ENCODE measurements at places on chromosomes 4 and X. TPM values are rescaled to one million over a fixed set of nuclear protein-coding genes. Genes with fewer than 3 reads are reported as not detected.

TLR10 gene
- 8.9 TPM for total RNA-seq

FRAS1 gene
- 1.6 TPM for total RNA-seq

DNA sequence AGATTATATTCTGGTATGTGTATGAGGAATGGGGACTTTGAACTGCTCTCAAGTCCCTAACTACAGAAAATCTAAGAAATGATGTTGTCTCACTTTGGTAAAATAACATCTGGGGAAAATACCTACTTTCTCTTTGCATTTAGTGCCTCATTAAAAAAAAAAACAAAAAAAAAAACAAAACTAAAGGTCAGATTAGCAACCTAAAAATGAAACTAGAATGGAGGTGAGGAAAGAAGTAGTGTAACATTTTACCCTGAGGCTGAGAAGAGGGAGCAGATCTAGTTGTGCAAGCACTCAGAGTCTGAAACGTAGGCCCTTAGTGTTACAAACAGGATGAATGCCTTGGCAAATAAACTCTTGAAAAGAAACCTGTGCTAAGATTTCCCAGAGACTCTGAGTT lies 56.0 kb downstream of the VGLL1 start:
- no peak for DNase-seq

GRCh38 chr4:41399231-41399630 lies 138.7 kb upstream of the LIMCH1 start:
- no peak for DNase-seq

- no peak for DNase-seq
These were observed 111.0 kb downstream of the MID1 start for GRCh38 chrX:10509397-10509796.

GRCh38 chrX:95367286-95367685 lies 1317.4 kb upstream of the DIAPH2 start:
- DNase-seq: no peak

- DNase-seq: no peak
These were observed 65.3 kb upstream of the DHRSX start for GRCh38 chrX:2566055-2566454.

DNA sequence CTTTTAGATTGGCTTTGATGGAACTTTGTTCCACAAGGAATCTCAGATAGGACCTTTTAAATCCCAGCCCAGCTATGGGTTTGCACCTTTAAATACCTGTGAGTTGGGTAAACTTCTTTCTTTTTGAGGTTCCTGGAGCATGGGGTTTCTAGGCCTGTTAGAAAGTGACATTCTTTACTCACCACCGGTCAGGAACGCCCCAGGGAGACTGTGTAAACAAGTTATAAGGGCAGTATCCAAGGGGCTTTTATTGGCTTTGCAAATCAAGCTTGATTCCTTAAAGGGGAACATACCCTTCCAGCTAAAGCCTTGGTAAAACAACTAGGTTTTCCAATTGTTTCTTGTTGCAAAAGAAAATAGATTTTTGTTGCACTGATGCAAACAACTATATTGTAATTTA lies 93.4 kb downstream of the TENT5D start:
- no peak for DNase-seq

GRCh38 chr4:175789647-175790046 lies 22.4 kb downstream of the GPM6A start:
- no peak for DNase-seq

MOB1B gene
- 14.4 TPM for total RNA-seq

SOX3 gene
- 0.05 TPM for total RNA-seq

- DNase-seq: no peak
These were observed 98.3 kb upstream of the SPRY1 start for GRCh38 chr4:123298261-123298660.

DNA sequence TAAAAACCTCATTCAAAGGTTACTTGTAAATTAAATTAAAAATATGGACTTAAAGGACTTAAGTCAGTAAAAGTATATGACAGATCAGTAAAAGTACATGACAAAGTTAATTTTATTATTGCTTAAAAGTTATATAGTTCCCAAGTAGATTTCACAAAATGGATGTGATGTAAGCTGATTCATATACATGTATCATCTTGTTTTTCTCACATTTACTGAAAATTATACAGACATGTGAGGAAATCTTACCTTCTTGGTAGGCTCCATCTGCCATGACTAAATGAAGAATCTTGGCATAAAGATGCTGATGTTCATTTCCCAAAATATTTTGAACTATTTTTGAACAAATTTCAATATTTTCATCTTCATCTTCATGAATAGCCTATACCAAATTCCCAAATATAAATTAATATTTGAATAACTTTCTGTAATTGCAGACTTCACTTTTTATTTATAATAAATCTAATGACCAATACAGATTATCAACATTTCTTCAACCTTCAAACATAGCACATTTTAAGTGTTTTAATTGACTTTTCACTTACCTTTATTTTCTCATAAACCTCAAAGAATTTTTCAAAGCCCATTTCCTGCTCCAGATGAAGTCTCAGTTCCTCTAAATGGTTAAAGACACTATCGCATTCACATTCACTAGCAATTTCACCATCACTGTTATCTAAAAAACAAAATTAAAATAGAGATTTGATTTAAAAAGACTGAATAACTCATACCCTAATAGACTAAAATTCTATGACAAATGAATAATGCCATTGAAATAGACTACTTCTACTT lies 129.4 kb upstream of the SH3RF1 start:
- no peak for DNase-seq

DNA sequence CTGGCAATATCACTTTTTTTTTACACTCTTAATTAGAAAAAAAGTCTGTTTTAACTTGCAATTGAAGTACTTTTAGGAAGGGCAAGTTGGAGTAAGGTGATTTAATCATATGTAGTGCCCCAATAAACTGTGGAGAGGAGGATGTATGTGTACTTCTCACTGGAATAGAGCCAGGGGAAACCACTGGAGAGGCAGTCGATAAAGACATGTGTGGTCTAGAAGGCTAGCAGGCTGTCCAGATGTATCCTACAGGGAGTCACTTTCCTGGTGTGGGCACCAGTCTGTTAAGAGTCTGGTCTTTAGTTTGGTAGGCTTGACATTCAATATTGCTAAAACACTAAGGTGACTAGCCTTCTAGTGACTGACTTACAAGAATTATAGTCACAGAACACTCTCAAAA lies 9.6 kb upstream of the SGMS2 start:
- no peak for DNase-seq

DNA sequence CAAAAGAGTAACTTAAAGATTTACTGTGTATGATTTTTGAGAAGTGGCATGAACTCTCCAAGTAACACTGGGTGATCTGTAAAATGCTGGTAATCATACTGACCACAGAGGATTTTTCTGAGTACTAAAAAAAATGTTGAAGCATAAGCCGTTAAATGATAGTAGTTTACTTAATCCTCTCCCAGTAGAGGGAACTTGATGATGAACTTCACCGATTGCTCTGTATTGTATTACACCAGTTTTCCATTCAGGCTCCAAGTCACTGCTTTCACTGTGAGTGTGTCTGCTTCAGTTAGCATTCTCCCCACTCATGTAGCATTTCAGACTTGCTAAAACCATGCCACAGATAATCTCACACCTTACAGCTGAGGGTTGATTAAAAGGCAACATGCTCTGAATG lies 294.1 kb downstream of the GBA3 start:
- no peak for DNase-seq

TKTL2 gene
- not detected for total RNA-seq

CNKSR2 gene
- 3.4 TPM for total RNA-seq

FAM9B gene
- 0.05 TPM for total RNA-seq

GRCh38 chrX:117429501-117429900 lies 687.1 kb downstream of the KLHL13 start:
- no peak for DNase-seq

DNA sequence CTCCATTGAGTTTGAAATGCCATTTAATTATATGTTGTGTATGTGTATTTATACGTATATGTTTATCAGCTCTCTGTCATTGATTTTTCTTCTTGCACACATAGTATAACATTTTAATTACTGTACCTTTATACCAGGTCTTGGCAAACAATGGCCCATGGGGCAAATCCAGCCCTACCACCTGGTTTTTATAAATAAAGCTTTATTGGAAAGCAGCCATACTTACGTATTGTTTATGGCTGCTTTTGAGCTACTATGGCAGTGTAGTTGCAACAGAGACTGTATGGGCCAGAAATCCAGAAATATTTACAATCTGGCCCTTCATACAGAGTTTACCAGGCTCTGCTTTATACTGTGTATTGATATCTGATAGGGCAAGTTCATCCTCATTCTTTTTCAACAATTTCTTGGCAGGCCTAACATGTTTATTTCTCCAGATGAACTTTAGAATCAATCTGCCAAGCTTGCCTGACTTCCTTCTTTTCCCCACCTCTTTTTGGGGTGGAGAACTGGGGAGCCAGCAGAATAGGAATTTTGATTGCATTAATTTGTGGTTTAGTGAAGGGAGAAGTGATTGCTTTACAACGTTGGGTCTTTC lies 15.8 kb downstream of the DCUN1D4 start:
- DNase-seq: no peak

- DNase-seq: no peak
These were observed 61.9 kb upstream of the TCEAL2 start for GRCh38 chrX:102063445-102064074.

DNA sequence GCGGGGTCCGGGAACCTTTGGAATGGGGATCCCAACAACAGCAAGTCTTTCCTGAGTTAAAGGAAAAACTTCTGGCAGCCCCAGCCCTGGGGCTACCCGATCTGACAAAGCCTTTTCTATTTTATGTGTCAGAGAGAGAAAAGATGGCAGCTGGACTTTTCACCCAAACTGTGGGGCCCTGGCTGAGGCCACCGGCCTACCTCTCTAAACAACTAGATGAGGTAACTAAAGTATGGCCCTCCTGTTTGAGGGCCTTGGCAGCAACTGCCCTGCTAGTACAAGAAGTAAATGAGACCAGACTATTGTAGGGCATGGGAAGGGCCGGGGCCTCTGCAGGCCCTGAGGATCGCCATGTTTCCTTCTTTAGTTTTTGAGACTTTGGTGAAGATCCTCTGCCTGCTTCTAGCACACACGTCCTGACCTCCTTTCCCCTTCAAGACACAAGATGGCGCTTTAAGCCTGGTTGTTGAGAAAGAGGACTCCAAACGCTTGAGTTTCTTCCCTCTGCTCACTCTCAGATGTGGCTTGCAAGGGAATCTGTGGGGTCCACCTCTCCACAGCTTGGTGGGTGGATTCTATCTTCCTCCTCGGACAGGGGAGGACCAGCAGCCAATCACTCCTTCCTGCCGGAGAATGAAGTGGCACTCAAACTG lies 18.5 kb upstream of the DRD5 start:
- peak; percentile 69 for DNase-seq

GRCh38 chr4:795726-796119 lies 30.2 kb downstream of the CPLX1 start:
- DNase-seq: no peak

DNA sequence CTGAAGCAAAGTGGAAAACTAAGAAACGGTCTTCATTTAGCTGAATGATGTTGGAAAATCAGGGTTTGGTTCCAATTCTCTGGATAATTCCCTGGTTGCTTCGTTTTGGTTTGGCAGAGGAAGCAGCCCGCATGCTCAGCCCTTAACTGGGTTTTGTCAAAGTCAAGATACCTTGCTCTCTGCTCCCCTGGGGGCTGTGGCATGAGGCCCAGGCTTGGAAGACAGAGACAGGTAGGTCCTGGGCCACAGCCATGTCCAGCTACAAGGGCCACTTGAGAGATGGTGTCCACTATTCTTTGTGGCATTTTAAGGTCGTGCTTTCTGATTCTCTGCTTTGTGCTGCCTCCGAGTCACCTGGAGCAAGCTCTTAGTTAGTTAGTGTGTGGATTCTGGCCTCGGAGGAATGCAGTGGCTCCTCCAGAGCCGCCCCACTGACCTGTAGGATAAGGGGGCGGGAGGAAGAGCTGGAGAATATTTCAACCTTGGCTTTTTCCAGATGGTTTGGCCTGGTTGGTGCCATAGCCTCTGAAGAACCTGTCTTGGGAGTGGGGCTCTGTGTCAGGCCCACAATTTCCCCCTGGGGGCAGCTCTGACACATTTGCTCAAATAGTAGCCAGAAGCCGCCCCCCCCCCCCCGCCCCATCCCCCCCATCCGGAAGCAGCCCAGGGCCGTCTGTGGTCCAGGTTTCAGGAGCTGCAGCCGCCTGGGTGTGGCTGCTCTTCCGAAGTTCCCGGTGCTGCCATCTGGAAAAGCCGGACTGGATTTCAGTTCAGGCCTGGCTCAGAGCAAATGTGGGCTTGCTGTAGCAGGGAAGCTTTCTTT lies 147.1 kb downstream of the NHS start:
- DNase-seq: no peak

TLL1 gene
- total RNA-seq: 0.24 TPM

- DNase-seq: no peak
These were observed 85.4 kb downstream of the PPEF1 start for GRCh38 chrX:18792828-18793227.

- DNase-seq: no peak
These were observed 614.6 kb downstream of the PCDH19 start for GRCh38 chrX:99795495-99795894.

- DNase-seq: no peak
These were observed 49.7 kb upstream of the DHRSX start for GRCh38 chrX:2550328-2551020.

- no peak for DNase-seq
These were observed 104.7 kb downstream of the RASL11B start for GRCh38 chr4:52966781-52967180.

- DNase-seq: no peak
These were observed 156.1 kb downstream of the ZNF330 start for GRCh38 chr4:141376769-141377168.

MAOB gene
- total RNA-seq: 0.85 TPM

- no peak for DNase-seq
These were observed 84.8 kb downstream of the AFAP1 start for GRCh38 chr4:7854697-7855370.

- no peak for DNase-seq
These were observed 50.6 kb downstream of the NRK start for GRCh38 chrX:105872941-105873340.

DNA sequence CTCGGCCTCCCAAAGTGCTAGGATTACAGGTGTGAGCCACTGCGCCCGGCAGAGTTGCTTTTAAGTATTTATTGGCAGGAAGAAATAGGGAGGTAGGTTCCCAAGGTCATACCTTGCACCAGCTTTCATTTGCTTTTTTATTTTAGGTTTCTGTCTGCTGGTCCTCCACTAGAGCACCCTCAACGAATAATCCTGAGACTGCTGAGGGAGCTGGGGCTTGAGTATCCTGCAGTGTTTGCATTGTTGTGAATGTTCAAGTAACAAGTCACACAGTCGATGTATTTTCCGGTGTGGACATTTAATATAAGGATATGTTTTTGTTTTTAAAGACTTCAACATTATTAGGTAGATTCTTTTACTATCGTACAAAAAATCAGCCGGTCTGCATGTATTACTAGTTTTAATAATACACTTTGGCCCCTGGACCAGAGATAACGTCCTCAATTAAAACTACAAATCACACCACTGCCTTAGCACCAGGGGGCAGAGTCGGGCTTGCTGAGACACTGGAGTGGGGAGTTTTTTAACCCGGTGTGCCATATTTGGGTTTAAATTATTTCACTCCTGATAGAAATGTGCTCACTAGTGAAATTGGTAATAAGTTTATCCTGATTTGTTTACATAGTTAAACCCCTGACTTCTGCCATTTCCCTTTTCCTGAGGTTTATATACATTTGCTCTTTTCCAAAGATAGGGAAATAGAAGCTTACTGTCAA lies 11.6 kb downstream of the SMIM20 start:
- no peak for DNase-seq

- no peak for DNase-seq
These were observed 116.7 kb downstream of the UBE2K start for GRCh38 chr4:39814403-39815185.
